ENCODE measurements at places on chromosomes 3 and 15.

DNA sequence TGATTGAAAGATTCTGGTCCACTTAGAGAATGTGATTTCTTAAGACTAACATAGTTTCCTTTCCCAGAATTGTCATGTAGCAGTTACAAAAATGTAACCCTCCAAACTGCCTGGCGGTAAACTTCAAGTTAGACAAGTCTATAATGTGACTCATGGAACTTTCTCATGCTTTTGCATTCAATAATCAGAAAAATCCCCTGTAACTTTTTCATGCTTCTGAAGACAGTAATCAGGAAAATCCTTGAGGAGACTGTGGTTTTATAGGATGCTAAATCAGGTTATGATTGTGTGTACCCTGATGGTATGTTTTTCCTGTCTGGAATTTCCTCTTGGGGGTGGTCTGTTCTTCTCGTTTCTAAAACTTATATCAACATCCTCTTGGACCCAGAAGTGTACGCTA is 74.0 kb upstream of the RARB start:
- DNase-seq: no peak

DNA sequence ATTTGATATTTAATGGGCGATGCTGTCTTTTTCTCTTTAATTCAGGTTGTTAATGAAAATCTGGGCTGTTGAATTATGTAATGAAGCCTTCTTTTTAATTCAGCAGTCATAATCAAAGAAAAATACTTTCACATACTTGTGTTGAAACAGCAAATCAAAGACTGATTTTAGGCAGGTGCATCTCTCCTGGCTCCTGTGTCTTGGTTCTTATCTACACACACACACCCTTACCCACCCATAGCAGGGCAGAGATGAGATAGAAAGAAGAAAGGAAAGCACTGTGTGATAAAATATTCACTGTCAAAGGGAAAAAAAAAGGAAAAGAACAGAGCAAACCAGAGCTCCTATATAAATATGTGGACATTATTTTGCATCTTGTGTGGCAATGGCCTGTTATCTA is 130.6 kb upstream of the CGNL1 start:
- DNase-seq: no peak

GRCh38 chr15:59013246-59013873 is 25.9 kb downstream of the RNF111 start:
- DNase-seq: no peak

- no peak for DNase-seq
Observed at GRCh38 chr3:189353318-189353965, 181.7 kb downstream of the TPRG1 start.

DNA sequence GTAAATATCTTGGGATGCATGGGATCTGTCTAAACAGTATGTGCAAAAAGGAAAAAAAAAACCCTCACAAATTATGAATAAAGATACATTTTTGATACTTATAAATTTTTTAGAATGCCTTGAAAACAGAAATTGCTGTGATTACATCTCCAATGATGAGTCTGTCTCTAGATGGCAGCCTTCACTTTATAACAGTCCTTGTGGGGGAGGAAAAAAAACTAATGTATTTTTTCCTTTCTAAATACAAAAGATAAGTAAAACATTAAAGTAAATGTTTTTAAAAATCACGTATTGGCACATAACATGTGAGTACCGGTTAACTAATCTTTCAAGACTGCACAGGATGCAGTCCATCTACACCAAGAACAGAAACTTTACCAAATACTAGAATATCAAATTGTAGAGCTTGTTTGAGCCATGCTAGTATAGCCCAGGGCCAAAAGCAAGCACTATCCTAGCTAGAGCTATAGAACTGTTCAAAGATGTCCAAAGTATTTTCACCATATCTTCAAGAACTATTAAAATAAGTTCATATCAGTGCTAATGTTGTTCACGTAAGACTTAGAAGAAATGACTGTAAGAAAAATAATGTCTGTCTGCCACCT is 206.4 kb downstream of the STAG1 start:
- no peak for DNase-seq

DNA sequence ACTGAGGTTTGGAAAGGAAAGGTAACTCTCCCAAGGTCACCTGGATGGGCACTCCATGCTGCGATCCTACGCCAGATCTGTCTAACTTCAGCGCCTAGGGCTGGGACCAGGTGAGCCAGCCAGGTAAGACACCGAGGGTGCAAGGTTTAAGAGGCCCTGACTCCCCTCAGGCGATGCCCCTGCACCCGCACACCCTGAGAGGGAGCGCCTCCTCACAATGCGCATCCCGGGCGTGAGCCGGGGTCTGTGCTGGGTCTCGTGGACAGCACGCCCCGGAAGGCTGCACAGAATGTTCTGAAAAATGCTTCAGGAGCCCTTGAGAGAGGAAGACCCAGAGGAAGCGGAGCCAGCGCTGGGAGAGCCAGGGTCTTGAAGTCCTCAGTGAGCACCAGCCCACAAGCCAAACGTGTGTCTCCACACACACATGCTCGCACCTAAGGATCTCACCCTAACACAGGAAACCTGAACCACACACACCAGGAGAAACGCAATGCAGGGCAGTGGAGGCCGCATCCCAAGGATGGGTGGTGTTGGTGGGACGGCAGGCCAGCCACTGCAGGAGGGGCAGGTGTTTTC is 142.0 kb downstream of the ADAMTS17 start:
- no peak for DNase-seq

- DNase-seq: no peak
Observed at GRCh38 chr3:138227650-138228049, 40.5 kb downstream of the ARMC8 start.
